ENCODE measurements at places on chromosomes 1 and 21. TPM values are rescaled to one million over a fixed set of nuclear protein-coding genes. Genes with fewer than 3 reads are reported as not detected.

GRCh38 chr21:46385846-46386733 is 62.1 kb downstream of the PCNT start:
- no peaks in the 10 kb centered on the region for H3K4me1 ChIP-seq
- H3K4me3 ChIP-seq: no peak overlapping the region
- DNase-seq: no peak
- H3K27me3 ChIP-seq: no peaks in the 10 kb centered on the region

DNA sequence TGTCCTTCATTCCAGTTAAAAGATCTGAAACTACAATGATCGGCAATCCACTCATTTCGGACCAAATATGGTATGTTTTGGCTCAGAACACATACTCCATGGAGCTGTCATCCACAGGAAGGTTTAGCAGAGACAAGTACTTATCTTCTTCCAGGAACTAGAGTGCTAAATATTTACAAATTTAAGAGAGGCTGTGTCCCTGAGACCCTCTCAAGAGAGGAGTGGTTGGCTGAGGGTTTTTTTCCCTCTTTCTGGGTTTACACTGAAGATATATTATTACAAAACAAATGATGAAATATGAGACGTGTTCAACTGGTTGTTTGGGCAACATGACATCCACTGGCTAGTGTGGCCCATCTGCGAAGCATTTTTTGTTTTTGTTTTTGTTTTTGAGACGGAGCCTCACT is 25.9 kb upstream of the NID1 start:
- no peaks in the 10 kb centered on the region for H3K27me3 ChIP-seq
- no peaks in the 10 kb centered on the region for H3K36me3 ChIP-seq
- DNase-seq: no peak
- H3K4me3 ChIP-seq: no peak overlapping the region
- no peak overlapping the region for H3K27ac ChIP-seq
- no peaks in the 10 kb centered on the region for H3K4me1 ChIP-seq

DNA sequence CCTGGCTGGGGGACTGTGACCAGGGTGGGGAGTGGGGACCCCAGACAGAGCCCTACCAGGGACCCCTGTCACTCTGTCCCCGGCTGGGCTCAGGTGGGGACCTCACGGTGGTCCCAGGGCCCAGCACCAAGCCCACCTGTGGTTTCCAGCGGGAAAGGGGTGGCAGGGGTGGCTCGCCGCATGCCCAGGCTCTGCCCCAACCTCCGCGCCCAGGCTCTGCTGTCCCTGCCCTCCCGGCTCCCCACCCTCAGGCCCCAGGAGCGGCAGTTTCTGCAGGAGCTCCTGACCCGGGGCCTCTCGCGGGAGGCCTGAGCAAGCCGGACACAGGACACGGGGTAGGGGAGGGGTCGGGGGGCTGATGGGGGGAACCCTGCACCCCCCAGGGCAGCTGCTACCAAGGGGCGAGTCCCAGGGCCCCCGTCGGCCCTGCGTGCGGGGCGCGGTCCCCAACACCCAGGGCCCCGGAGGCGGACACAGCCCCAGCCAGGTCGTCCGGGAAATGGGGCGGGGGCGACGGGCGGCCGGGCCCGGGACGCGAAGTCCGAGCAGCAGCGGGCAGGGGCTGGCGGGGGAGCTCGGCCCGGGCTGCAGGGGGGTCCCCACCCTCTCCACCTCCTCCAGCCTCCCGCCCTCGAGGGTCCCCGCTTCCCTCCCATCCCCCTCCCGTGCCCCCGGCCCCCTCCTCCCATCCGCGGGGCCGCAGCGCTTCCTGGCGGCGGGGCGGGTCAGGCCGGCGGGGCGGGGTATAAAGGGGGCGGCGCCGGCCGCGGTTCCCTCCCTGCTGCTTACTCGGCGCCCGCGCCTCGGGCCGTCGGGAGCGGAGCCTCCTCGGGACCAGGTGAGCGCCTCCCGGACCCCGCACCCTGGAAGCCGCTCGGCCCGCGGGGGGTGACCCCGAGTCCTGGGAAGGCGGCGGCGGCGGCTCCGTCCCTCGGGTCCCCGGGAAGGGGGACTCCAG is at the start of gene COL6A2:
TSS of gene COL6A2 (plus strand) at position 777 of the 958 bp plus-strand sequence.
- peak; percentile 72 for DNase-seq
- H3K27me3 ChIP-seq: peaks cover 44% of the 10 kb centered on the region
- peak within 1 kb of the TSS; percentile 75 for H3K27ac ChIP-seq
- H3K36me3 ChIP-seq: no peaks in the 10 kb centered on the region

DNA sequence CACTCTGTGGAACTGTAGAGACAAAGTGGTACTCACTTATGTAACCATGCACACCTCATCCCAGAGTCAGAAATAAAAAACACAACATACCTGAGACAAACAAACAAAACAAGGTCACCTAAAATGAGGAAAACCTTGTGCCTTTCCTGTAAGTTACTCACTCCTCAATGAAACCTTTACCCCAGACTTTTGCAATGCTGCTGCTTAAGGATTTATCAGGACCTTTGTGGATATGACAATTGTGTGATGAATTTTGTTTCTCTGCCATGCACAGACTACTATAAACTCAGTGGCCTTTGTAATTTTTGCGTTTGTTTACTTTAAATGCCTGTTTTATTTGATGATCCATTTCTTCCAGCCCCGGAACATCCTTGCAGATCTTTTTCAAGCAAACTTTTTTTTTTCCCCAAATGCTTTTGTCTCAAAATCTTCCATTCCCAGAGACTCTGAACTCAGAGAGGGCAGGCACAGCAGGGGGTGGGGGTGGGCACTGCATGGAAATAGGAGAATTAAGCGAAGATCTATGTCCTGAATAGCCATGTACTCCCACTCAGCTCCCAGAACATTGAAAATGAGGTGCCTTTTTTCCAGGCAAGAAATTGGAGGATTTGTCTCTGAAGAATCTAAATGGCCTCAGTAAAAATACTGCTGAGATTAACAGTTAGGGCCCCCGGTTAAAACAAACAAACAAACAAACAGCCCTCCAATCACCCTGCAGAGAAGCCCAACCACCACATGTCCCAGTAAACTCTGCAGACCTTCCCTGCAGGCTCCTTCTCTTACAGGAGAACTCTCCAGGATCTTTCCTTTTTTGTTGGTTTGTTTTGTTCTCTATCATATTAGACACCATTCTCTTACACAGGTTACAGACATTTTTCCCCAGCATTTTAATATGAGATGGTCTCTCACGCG is 22.6 kb upstream of the SIM2 start:
- peaks cover 22% of the 10 kb centered on the region for H3K27me3 ChIP-seq
- H3K36me3 ChIP-seq: no peaks in the 10 kb centered on the region
- no peak overlapping the region for H3K27ac ChIP-seq
- H3K4me3 ChIP-seq: no peak overlapping the region
- DNase-seq: no peak

DNA sequence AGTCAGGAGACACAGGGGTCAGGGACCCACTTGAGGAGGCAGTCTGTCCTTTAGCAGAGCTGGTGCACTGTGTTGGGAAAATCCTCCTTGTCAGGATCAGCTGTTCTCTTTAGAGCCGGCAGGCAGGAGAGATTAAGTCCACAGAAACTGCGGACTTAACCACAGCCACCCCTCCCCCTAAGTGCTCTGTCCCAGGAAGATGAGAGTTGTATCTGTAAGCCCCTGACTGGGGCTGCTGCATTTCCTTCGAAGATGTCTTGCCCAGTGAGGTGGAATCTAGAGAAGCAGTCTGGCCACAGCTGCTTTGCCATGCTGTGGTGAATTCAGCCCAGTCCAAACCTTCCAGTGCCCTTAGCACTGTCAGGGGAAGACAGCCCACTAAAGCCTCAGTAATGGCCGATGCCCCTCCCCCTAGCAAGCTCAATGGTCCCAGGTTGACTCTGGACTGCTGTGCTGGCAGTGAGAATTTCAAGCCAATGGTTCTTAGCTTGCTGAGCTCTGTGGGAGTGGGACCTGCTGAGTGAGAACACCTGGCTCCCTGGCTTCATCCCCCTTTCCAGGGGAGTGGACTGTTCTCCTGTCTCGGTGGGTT is 172.8 kb downstream of the ST6GALNAC3 start:
- DNase-seq: no peak
- no peak overlapping the region for H3K27ac ChIP-seq
- H3K4me3 ChIP-seq: no peak overlapping the region
- H3K27me3 ChIP-seq: no peaks in the 10 kb centered on the region
- no peaks in the 10 kb centered on the region for H3K4me1 ChIP-seq
- no peaks in the 10 kb centered on the region for H3K36me3 ChIP-seq

DNA sequence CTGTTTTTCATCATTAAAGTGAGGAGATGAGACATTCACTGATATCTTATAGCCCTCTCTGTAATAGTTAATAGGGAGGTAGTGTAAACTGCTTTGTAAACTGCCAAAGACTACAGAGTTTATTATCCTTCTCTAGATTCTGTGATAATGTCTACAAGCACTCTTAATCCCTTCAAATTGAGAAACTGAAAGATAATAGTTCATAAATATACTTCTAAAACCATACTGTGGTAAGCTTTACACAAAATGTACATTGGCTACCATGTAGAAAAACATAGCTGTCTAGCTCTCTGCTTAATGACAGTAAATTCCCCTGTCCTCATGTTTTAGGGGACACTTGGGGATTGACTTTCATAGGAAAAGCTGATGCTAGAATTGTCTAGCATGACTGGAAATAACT is 39.6 kb downstream of the CXADR start:
- no peaks in the 10 kb centered on the region for H3K4me1 ChIP-seq
- no peak for DNase-seq
- no peaks in the 10 kb centered on the region for H3K27me3 ChIP-seq
- no peak overlapping the region for H3K27ac ChIP-seq

DNA sequence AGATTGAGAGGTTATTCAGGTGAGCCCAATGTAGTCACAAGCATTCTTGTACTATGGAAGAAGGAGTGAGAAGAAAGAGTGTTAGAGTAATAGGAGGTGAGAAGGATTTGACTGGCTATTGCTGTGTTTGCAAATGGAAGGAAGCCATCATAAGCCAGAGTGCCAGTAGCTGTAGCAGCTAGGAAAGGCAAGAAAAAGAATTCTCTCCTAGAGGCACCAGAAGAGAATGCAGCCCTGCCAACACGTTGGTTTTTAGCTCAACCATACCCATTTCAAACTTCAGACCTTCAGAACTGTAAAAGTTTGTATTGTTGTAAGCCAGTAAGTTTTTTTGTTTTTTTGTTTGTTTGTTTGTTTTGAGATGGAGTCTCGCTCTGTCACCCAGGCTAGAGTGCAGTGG is 8.9 kb upstream of the IL12RB2 start:
- no peak overlapping the region for H3K4me3 ChIP-seq
- no peak for DNase-seq
- H3K4me1 ChIP-seq: no peaks in the 10 kb centered on the region
- H3K27ac ChIP-seq: no peak overlapping the region
- no peaks in the 10 kb centered on the region for H3K36me3 ChIP-seq
- no peaks in the 10 kb centered on the region for H3K27me3 ChIP-seq

GRCh38 chr21:30206551-30207251 is 9.2 kb downstream of the CLDN8 start:
- H3K36me3 ChIP-seq: no peaks in the 10 kb centered on the region
- H3K27me3 ChIP-seq: no peaks in the 10 kb centered on the region
- DNase-seq: no peak
- H3K4me1 ChIP-seq: no peaks in the 10 kb centered on the region
- no peak overlapping the region for H3K27ac ChIP-seq

GRCh38 chr1:31790140-31790539 is 25.7 kb downstream of the SPOCD1 start:
- no peak overlapping the region for H3K27ac ChIP-seq
- peaks cover 3% of the 10 kb centered on the region for H3K4me1 ChIP-seq
- no peaks in the 10 kb centered on the region for H3K27me3 ChIP-seq
- H3K36me3 ChIP-seq: no peaks in the 10 kb centered on the region

- DNase-seq: no peak
- H3K27me3 ChIP-seq: no peaks in the 10 kb centered on the region
- H3K36me3 ChIP-seq: peaks cover 17% of the 10 kb centered on the region
These were observed 25.5 kb upstream of the IFNAR1 start for GRCh38 chr21:33299181-33299752.

DNA sequence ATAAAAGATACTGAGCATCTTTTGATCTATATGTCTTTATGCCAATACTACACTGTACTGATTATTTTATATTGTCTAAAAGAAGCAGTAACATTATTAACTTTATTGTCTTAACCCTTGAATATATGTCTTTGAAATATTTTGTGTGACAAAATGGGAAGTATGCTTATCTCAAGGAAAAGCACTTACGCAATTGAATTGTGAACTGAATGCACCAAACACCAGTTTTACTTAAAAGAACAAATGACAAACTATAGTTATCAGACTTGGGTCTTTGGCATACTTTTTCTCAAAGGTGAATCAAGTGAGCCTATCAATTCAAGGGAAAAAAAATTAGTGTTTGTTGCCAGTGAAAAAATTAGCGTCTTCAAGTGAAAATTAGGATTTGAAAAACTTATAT is 9.2 kb upstream of the SLC6A9 start:
- no peak overlapping the region for H3K27ac ChIP-seq
- no peak overlapping the region for H3K4me3 ChIP-seq
- peaks cover 12% of the 10 kb centered on the region for H3K4me1 ChIP-seq
- DNase-seq: no peak

- H3K27me3 ChIP-seq: no peaks in the 10 kb centered on the region
- H3K4me3 ChIP-seq: no peak overlapping the region
- H3K4me1 ChIP-seq: peaks cover 63% of the 10 kb centered on the region
- H3K27ac ChIP-seq: peak overlapping the region; percentile 12
- no peak for DNase-seq
These were observed 9.8 kb downstream of the SLC9A1 start for GRCh38 chr1:27144920-27145661.

DNA sequence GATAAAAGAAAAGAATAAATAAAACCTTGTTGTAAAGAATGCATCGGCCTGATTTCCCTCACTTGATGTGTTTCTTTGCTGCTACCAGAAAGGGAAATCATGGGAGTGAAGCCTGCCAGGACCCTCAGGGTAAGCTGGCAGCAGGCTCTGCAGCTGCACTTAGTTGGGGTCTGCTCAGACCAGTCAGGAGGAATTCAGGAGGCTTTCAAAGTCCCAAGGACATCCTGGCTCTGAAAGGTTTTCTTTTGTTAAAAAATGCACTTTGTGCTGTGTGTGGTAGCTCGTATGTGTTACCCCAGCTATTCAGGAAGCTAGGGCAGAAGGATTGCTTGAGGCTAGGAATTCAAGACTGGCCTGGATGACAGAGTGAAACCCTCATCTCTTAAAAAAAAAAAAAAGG is 254.8 kb downstream of the ZNF648 start:
- no peaks in the 10 kb centered on the region for H3K4me1 ChIP-seq
- H3K27me3 ChIP-seq: no peaks in the 10 kb centered on the region
- no peak overlapping the region for H3K4me3 ChIP-seq
- H3K36me3 ChIP-seq: no peaks in the 10 kb centered on the region
- DNase-seq: no peak
- no peak overlapping the region for H3K27ac ChIP-seq

GRCh38 chr1:202233804-202234203 is 40.2 kb downstream of the LGR6 start:
- no peak for DNase-seq
- H3K4me3 ChIP-seq: no peak overlapping the region
- no peaks in the 10 kb centered on the region for H3K36me3 ChIP-seq
- peaks cover 4% of the 10 kb centered on the region for H3K27me3 ChIP-seq
- H3K27ac ChIP-seq: no peak overlapping the region
- H3K4me1 ChIP-seq: no peaks in the 10 kb centered on the region

- H3K4me1 ChIP-seq: no peaks in the 10 kb centered on the region
- no peak overlapping the region for H3K4me3 ChIP-seq
- no peak overlapping the region for H3K27ac ChIP-seq
- peak; percentile 54 for DNase-seq
These were observed 11.9 kb downstream of the KRTAP10-1 start for GRCh38 chr21:44527983-44528633.

Gene SHISA4
- total RNA-seq: 8.6 TPM

Gene CD1C
- total RNA-seq: 6.7 TPM

Gene SPATA21
- not detected for total RNA-seq

Gene MYBPHL
- 3.6 TPM for total RNA-seq

All from upper lobe of right lung (tissue), 1 donor.